HCEC 1CT (cell line): ENCODE measurements at places on chromosomes 7 and 10.

GRCh38 chr7:28180364-28181147, at the start of gene JAZF1:
TSS of gene JAZF1 (minus strand) at chr7:28180795.
- DNase-seq = peak; percentile 52

DNA sequence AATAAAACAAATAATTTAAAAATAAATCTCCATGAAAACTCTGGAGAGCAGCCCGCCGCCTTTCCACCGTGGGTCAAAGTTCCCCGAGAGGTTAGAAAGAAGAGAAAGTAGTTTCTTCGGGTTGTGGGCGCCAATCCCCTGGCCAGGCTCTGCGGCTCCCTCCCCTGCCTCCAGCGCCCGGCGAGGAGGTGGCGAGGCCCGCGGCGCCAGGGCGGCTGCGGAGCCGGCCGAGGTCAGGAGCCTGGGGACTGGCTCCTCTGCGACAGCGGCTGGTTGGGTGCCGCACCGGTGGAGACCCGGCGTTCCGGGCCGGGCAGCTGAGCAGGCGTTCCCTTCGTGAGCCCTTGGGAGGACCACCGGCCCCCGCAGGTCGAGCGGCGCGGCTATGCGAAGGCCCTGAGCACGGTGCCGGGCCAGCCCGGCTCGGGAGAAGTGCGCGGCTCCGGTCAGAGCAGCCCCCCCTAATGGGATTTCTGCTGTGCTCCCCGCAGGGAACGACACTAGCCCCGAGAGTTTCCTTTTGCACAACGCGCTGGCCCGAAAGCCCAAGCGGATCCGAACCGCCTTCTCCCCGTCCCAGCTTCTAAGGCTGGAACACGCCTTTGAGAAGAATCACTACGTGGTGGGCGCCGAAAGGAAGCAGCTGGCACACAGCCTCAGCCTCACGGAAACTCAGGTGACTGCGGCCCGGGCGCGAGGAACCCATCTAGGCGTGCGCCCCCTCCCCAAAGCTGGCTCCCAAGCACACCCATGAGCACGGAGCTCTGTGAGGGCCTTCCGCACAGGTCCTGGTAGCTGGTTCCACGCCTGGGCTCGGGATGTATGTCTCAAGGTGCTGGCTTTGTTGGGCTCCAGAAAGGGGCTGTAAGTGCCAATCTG, 2.8 kb downstream of the EMX2 start:
- no peak for DNase-seq

GRCh38 chr7:78677391-78677790, 776.1 kb downstream of the MAGI2 start:
- DNase-seq = no peak

DNA sequence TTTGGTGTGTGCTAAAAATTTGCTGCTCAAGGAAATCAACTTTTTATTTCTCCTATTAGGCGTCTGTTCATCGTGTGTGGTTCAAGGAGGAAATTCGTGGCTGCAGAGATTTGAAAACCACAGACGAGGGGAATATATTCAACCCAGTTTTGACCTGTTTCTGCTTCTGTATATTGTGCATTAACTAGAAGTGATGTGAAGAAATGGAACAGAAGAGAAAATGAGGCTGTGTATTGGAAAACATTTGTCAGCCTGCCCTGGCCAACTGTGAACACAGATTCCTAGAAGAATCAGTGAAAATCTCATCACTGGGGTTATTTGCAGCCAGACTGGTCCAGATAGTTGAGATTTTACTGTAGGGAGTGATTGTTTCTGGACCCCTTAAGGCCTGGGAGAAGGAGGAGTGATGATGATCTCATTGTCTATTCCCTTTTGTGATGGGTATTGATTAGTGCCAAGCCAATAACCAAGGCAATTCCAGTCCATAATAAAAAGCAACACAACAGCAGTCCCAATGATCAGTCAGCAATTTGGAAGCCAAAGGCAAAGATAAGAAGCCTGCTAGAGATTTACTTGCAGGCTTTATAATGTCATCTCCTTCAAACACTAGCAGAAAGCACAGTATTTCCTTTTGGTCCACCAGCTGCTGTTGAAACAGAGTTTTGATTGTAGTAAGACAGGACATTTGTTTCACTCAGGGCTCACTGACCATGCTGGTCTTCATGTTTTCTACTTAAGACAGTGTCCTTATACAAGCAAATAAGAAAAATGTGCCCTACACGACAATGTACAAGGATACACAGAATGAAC, 339.4 kb downstream of the PRPF18 start:
- DNase-seq = no peak

GRCh38 chr7:35613150-35613549, 81.8 kb downstream of the HERPUD2 start:
- DNase-seq = no peak

DNA sequence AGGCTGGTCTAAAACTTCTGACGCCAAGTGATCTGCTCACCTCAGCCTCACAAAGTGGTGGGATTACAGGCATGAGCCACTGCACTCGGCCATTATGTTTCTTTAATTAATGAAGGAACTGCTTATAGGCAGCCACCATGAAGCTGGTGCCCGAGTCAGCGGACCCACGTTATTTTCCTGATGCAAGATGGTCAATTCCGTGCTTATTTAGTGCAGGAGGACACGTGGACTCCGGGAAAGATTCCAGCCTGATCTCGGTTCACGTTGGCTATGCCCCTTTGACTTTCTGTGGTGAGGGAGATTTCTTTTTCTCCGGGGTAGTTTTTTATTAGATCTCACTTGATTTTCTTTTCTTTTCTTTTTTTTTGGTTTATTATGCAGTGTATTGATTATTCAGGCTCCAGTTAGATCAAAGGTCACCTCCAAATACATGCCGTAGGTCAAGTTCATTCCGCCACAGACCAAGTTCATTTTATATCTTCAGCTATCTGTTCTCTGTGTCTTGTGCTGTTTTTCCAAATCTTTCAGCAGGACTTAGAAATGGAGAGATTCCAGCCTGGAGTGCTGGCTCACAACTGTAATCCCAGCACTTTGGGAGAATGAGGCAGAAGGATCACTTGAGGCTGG, 8.3 kb downstream of the CAMK1D start:
- DNase-seq = no peak

- peak; percentile 95 for DNase-seq
Observed at GRCh38 chr10:132331601-132332432, at the start of gene LRRC27. TSS of gene LRRC27 (plus strand) at chr10:132332193. CDS start at chr10:132333525, 1,332 bp downstream.

DNA sequence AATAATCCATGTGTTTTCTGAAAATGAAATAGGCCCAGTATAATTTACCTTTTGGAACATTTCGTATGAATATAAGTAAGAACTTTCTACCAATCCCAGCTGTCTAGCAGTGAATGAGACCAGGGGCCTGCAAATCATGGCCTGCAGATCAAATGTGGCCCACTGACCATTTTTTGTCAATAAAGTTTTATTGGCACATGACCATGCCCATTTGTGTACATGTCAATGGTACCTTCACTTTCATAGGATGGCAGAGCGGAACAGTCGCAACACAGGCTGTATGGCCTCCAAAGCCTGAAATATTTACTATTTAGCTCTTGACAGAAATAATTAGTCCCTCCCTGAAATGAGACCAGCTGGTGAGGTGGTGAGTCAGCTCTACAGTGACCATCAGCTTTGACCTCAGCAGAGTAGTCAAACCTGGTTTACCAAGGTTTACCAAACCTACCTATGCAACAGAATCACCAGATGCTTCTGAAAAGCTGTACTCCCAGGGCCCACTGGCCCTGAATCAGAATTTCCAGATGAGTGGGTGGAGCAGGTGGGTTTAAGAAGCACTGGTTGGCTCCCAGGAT, 13.8 kb upstream of the C10orf90 start:
- DNase-seq = no peak

DNA sequence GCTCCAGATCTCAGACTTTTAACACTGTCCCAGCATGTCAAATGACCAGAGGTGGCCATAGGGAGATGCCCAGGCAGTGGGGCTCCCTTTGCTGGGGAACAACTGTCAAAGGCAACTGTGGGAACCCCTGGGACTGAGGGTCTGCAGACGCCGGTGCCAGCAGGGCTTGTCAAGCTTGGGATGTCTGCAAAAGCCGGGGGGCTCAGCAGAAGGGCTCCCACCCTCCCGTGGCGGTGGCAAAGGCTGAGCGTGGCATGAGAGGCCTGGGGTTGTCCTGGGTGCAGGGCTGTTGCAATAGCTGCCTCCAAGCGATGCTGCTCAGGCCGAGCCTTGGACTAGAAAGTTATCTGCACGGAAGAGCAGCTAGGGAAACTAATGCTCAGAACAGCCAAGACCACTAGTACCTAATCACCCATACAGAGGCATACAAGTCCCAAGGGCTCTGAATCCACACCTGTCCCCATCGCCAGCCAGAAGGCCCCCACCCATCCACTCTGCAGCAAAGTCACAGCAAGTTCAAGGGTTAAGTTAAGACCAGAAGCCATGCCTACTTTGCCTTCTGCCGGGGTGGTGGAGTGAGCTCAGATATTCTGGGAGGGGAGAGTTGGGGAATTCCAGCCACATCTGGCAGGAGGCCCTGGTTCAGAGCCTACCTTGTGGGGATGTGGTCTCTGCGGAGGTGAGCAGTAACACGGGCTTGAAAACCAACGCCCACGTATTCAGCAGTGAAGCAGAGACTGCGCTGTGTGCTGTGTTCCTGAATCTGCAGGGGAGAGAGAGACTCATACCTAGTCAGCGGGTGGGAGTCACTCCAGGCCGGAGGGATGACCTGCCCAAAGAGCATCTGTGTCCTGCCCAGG, 4.6 kb downstream of the SH2B2 start:
- DNase-seq = no peak

DNA sequence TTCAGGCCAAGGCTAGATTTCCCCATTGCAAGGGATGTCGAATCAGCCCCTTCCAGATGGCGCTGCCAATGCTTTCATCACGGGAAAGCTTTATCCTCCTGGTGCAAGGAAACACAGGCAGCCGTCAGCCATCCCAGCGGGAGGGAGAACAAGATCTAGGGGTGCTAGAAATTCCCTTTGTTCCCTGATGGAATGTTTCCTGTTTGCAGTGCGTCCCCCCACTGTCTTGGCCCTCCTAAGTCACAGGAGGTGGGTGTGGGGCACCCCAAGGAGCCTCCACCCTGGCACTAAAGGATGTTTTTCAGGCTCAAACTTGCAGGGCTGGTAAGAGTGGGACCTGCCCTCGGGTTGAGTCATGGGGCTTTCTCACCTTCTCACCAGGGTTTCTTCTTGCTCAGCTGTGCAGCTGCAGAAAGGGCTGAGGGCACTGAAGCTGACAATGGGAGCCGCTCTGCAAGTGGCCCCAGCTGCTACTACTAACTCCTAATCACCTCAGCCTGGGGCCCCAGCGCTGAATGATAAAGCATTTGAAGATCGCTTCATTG, 103.6 kb downstream of the PRPF18 start:
- DNase-seq = no peak

DNA sequence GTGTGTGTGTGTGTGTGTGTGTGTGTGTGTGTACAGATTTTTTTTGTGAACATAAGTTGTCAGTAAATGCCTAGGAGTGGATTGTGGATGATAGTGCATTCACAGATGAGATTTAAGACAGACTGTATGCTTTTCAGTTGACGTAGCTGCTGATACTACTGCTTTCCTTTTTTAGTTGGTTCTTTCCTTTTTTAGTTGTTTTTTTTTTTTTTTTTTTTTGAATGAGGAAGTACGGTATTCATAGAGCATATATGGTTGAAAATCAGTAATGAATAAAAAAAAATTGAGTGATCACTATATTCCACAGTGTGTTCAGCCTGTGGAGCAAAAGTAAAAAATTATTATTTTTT, 80.5 kb downstream of the RBM33 start:
- no peak for DNase-seq

- no peak for DNase-seq
Observed at GRCh38 chr10:103038570-103038969, 120.5 kb downstream of the CNNM2 start.

DNA sequence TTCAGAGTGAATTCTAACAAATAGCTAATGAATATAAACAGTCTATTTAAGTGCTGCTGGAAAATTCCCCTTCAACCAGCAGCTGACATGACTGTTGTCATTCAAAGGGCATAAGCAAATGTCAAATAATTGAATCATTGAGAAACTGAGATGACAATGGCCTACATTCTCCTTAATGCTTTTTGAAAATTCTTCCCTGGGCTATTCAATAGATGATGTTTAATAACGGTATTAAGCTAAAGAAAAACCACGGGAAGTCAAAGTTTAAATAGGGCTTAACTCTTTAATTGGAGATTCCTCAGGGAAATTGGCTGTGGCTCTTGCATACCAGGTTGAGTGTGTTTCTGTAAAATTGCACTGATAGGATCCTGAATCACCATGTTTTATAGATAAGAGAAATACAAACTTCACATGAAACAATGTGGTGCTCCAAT, 77.0 kb downstream of the ARL4A start:
- DNase-seq = no peak

DNA sequence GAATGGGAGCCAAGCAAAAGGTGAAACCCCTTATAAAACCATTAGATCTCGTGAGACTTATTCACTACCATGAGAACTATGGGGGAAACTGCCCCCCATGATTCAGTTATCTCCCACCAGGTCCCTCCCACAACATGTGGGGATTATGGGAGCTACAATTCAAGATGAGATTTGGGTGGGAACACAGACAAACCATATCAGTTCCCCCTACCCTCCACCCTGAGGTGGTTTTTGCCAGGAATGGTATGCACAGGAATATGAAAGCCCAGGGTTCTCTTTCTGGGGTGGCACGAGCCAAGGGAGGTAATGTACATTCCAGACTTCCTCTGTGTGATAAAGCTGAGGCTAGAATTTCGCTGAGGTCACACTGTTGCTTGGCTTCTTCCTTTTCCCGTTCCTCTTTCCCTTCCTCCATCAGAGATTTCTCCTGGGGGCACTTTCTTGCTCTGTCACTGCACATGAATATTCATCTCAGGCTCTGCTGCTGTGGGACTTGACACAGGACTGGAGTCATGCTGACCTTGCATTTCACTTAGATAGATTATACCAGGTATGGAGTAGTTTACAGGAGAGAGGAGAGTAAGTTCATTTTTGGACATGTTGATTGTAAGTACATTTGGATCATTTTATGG, 347.0 kb upstream of the MTPN start:
- no peak for DNase-seq

GRCh38 chr10:132712291-132712690, 73.7 kb downstream of the NKX6-2 start:
- DNase-seq = no peak

- DNase-seq = no peak
Observed at GRCh38 chr10:127695431-127695830, 41.6 kb upstream of the FOXI2 start.

DNA sequence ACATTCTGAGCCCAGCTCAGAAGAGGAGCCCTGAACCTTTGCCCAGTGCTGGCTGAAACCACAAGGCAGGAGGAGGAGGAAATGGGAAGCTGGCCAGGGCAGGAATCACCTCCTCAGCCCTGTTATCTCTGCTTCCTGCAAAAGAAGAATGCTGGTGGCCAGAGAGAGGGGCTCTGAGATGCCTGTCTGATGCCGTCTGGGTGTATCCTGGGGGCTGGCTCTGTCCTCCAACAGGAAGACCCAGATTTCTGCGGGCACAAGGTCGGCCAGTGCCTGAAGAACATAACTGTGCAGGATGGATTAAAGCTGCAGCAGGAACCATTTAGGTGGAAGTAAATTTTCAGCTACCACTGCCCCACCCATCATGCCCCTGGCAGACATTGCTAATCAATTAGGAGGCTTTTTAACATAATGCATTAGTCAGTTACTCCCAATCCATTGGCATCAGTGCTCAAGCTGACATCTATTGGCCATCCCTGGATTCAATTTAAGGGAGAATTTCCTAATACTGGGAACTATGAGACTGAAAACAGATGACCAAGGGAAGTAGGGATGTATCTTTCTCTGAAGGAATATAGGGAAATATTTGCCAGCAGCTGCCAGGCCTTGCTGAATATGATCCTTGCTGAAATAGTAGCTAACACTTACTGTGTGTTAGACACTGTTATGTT, 67.7 kb downstream of the COL13A1 start:
- peak; percentile 65 for DNase-seq
